ENCODE measurements at places on chromosomes 16 and 17.
A peak's percentile ranks its signal among the peaks of the same experiment; 100 is the strongest.

- DNase-seq, result peak; percentile 27
These were observed 527 bp downstream of the CIAPIN1 start for GRCh38 chr16:57446531-57447185.

- no peak for DNase-seq
These were observed 38.1 kb downstream of the LGALS9 start for GRCh38 chr17:27669136-27669535.

GRCh38 chr17:43070872-43071271 lies 45.8 kb downstream of the RND2 start:
- no peak for DNase-seq

- peak; percentile 48 for DNase-seq
These were observed 9.5 kb downstream of the FOXF1 start for GRCh38 chr16:86519649-86520316.

DNA sequence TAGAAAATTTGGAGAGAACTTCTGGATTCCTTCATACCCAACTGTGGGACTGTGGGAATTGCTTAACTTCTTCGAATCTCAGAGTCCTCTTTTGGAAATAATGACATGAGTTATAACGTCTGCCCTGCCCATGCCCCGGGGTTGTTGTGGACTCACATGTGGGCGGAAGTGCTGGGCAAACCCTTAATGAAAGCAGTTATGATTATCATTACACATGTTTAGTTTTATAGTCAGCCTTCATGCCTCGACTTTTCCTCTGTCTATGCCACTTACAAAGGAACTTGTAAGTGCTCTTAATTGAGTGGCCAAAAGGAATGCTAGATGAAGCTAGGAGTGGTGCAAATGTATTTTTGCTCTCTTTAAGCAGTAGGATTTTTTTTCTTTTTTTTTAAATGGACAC lies 3.9 kb downstream of the KRT27 start:
- DNase-seq, result no peak

- DNase-seq, result no peak
These were observed 6.7 kb downstream of the GIT1 start for GRCh38 chr17:29582772-29583171.

GRCh38 chr16:15811481-15812400 lies 45.1 kb downstream of the MYH11 start:
- DNase-seq, result peak; percentile 82

- DNase-seq, result peak; percentile 24
These were observed 209.7 kb downstream of the RBFOX3 start for GRCh38 chr17:79400989-79401703.

DNA sequence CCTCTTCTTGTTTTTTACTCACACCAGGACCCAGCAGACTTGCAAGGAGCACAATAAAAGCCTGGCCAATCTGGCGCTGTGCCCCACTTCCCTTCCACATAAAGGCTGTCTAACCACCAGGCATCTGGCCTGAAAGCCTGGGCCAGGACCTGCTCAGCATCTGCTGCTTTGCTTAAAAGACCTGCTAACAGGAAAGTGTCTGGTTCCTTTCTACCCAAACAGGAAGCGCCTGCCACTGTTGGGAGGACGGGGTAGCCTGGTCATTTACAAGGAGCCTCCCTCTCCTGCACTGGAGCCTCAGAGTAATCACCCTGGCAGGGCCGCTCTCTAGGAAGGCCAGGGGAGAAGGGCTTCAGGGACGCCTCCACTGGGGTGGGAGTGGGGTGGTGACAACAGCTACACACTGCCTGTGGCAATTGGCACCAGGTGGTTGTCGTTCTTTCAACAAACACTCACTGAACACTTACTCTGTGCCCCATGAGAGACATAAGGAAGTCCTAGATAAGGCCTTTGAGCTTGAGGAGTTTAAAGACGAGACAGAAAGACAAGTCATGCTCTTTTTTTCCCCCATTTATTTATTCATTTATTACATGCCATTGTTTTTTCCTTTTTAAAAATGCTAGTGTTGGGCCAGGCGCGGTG lies 6.3 kb upstream of the MMP28 start:
- DNase-seq, result peak; percentile 27

DNA sequence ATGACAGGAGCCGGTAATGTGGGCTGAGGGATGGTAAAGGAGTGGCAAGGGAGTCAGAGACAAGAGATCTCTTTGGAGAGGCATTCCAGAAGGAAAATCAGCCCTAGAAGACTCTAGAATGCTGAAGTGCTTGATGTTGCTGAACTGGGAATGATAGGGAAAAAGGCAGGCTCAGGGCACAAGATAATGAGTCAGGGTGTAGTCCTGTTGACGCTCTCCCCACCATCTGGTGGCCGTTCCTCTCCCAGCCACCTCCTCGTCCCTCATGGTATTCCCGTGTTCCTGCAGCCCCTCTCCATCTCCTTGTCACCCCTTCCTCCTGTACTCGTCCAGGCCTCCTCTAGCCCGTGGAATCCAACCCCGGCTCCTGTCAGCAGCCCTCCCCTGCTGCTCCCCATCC lies 11.1 kb upstream of the ALDOA start:
- DNase-seq, result no peak

- peak; percentile 65 for DNase-seq
These were observed 1.3 kb downstream of the ZNF821 start for GRCh38 chr16:71882505-71883167.

- peak; percentile 95 for DNase-seq
These were observed 5.0 kb upstream of the CCL8 start for GRCh38 chr17:34314279-34314678.

DNA sequence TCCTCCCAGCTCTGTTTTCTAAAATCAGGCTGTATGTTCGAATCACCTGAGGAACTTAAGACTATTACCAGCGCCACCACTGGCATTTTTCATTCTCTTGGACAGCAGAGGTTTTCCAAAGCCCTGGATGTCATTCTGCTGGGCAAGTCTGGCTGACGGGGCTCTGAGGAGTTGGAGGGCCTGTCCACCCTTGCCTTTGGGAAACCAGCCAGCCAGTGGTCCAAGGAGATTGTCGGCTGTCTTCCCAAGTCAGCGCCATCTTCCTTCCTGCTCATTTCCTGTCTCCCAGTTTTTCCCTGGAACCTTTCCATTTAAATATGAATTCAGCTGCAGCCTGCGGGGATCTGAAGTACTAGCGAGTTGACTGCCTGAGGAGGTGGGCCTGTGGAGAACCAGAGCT lies 258.3 kb downstream of the PRKCA start:
- DNase-seq, result no peak

GRCh38 chr17:73371285-73371684 lies 59.5 kb upstream of the CDC42EP4 start:
- DNase-seq, result peak; percentile 21

GRCh38 chr17:80028030-80028429 lies 7.6 kb downstream of the TBC1D16 start:
- DNase-seq, result peak; percentile 64

GRCh38 chr16:20520103-20520502 lies 56.1 kb downstream of the ACSM2B start:
- no peak for DNase-seq

GRCh38 chr17:72011561-72011960 lies 109.3 kb upstream of the SOX9 start:
- DNase-seq, result no peak

- no peak for DNase-seq
These were observed 25.6 kb upstream of the MTSS2 start for GRCh38 chr16:70711211-70712031.

- DNase-seq, result no peak
These were observed at the start of gene ITGB4 for GRCh38 chr17:75720656-75721462. Gene ITGB4, plus strand, starts transcription at chr17:75721459. Its CDS starts 3,245 bp downstream, at chr17:75724704.

GRCh38 chr16:817001-817906 lies 16.7 kb upstream of the GNG13 start:
- DNase-seq, result no peak

DNA sequence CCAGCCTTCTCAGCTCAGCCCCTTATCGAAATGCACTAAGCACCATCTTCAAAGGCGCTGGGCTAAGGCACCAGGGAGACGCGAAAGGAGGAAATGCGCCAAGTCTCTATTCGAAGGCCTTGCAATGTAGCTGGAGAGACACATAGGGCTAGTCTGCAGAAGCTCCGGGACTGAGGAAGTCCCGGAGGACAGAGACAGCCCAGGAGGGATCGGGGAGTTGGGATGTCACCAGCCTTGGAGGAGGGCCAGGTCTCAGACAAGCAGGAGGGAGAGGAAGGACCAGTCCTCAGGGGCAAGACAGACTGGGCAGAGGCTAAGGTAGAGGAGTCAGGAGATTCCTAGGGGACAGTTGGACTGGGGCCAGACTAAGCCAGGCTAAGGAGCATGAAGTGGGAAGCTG lies 8.5 kb downstream of the C17orf100 start:
- no peak for DNase-seq

GRCh38 chr17:66312912-66313311 lies 10.5 kb downstream of the PRKCA start:
- no peak for DNase-seq

- no peak for DNase-seq
These were observed 20.5 kb downstream of the MPHOSPH6 start for GRCh38 chr16:82149536-82149935.

GRCh38 chr17:62172492-62173291 lies 107.6 kb upstream of the MED13 start:
- peak; percentile 24 for DNase-seq

DNA sequence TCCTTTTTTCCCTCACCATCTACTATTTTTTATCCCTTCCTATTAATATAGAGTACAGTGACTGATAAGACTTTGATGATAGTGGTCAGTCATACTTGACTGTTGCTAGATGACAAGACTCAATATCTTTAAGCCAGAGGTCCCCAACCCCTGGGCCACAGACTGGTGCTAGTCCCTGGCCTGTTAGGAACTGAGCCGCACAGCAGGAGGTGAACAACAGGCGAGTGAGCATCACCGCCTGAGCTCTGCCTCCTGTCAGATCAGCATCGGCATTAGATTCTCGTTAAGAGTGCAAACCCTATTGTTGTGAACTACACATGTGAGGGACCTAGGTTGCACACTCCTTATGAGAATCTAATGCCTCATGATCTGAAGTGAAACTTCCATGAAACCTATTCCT lies 341.3 kb downstream of the BCAS3 start:
- DNase-seq, result no peak

GRCh38 chr17:80856863-80857755 lies 134.5 kb upstream of the CHMP6 start:
- no peak for DNase-seq

DNA sequence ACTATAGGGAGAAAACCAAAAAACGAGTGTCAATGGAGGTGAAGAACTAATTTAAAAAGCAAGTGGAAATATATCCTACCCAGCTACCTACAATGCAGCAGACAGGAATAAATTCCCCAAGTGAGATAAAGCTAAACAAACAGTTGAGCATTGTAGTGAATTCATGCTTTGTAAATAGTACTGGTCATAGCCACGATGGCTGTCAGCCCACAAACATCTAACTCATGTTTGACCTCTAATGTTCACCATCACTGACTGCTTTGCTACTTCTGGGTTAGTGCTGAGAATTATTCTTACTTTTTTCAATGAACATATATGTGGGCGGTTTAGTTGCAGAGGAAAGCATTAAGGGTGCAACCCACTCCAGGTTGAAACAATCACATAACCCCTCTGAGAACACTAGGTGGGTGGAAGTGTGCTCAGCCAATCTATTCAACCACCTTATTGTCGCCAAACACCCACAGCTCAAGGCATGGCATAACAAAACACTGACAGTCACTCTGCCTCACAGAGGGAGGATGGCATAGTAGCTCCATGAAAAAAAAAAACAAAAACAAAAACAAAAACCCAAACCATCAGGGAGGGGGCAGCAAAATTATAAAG lies 264.1 kb downstream of the ZFHX3 start:
- no peak for DNase-seq
